ENCODE measurements at places on chromosomes 7 and 10.

DNA sequence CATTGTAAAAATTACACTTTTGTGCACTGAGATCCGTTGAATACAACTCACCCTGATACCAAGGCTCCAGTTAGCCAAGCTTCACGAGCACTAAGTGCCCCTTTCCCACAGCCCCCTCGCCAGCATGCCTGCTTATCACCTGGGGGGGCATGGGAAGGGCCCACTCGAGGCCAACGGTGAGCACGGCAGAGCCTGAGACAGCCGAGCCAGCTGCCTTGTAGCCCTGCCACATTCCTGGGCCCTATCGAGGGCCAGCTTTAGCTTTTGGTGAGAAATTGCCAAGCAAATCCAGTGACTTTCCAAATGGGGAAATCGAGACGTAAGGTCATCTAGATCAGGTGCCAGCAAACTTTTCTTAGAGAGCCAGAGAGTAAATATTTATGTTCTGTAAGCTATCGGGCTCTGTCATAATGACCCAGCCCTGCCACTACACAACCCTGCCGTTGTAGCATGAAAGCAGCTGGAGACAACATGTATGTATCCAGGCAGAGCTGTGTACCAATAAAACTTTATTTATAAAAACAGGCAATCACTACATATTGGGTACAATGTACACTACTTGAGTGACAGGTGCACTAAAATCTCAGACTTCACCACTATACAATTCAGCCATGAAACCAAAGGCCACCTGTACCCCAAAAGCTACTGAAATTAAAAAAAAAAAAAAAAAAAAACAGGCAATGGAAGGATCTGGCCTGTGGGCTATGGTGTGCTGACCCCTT is 83.6 kb downstream of the FAM53B start:
- no peak for DNase-seq

DNA sequence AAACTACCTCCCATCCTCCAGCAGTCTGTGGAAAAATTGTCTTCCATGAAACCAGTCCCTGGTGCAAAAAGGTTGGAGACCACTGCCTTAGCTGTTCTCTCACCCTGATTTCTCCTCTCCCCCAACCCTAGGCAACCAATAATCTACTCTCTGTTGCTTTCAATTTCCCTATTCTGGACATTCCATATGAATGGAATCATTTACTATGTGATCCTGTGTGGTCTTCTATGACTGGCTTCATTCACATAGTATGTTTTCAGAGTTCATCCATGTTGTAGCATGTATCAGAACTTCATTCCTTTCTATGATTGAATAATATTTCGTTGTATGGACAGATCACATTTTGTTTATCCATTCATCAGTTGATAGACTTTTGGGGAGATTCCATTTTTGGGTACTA is 38.3 kb upstream of the DLG5 start:
- DNase-seq, result no peak

DNA sequence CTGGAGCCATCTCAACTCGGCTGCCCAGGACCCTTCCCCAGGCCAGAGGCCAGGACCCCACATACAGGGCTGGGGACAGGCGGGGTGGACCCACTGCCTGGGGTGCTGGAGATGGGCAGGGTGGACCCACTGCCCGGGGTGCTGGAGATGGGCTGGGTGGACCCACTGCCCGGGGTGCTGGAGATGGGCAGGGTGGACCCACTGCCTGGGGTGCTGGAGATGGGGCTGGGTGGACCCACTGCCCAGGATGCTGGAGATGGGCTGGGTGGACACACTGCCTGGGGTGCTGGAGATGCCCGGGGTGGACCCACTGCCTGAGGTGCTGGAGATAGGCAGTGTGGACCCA is 32.4 kb upstream of the FOXL3 start:
- DNase-seq, result no peak

- DNase-seq, result peak; percentile 3
Measured at GRCh38 chr7:43799605-43800004, 41.1 kb downstream of the BLVRA start.

DNA sequence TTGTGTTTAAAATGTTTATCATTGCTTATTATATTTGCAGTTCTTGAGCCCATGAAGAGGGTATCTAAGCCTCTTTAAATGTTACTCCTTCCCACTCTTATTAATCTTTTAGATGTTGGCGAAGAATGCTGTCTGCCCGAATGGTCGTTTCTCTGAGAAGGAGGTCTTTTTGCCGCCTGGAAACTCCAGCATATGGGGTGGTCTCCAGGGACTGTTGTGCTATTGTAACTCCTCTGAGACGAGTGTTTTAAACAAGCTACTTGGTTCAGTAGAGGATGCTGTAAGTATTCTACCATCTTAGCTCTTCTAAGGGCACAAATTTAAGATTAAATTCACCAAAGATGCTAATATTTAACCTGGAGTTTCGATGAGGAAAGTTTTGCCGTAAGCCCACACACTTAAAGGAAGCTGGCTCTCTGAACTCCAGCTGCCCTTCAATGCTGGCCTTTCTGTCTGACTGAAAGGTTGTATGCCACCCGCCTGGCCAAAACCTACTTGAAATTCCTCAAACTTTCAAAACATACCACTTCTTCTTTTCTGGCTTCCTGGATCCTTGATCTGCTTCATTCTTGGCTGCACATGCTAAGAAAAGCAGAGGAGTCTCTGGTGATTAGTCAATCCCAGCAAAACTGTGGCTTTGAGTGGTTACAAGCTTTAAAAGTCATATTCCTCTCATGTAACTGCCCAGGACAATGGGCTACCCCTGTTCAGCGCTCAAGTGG is 74.7 kb downstream of the ABCA13 start:
- no peak for DNase-seq

- peak; percentile 14 for DNase-seq
Measured at GRCh38 chr10:103278862-103279298, 1.9 kb downstream of the INA start.

DNA sequence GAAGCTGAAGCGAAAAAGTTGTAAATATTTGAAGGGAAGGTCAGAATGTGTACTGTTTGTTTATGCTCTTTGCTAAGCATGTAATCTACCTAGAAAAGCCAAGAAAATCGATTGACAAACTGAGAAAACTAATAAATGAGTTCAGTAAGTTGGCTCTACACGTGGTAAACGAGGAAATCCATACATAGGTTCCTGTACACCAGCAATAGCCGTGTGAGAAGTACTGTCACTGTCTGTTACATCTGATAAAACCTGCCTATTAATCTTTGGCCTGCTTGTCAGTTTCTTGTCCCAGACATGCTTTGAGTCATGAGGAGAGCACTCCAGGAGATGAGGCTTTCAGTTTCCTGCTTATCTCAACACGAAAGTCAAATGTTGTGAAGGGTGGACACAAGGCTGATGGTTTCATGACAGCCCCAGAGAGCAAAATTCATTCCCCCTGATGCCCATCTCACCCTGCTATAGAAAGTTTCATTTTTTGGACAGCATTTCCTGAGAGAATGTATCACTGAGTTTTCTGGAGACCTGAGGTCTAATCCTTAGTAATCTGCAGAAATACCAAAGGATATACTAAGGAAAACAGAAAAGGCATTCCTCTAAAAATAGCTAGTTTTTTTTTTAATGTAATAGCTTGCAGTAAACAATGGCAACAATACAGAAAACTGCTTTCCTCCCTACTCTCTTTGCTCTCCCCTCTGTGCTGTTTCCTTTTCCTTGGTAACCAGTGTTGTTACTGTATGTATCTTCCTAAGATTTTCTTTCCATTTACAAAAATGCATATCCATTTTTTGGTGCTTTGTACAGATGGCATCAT is 18.8 kb downstream of the BMPR1A start:
- no peak for DNase-seq

- DNase-seq, result no peak
Measured at GRCh38 chr7:32658467-32658869, 163.2 kb downstream of the AVL9 start.

DNA sequence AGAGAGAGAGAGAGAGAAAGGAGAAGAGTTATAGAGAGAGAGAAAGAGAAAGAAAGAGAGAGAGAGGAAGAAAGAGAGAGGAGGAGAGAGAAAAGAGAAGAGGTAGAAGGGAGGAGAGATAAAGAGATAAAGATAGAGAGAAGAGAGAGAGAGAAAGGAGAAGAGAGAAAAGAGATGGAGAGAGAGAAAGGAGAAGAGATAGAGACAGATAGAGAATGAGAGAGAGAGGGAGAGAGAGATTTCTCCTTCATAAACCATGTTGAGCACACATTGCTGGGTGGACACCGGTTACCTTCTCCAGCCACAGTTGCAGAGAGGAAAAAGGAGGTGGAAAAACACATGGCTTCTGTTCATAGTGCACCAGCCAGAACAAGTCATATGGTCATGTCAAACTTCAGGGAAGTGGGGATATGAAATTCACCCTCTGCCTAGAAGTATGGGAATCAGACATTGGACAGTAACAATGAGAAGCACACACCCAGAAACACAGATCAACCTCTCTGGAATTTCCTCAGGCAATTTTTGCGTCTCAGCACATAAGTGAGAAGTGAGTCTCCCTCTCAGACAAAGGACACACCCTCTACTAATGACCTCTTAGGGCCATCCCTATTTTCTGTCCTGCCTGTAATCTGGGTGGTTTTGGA is 172.5 kb upstream of the SVIL start:
- DNase-seq, result no peak

Data from CD4-positive, alpha-beta T cell treated with Interleukin-1 beta for 1 hour (primary cell).